ENCODE measurements at places on chromosomes 11 and 22.
A peak's percentile ranks its signal among the peaks of the same experiment; 100 is the strongest.

DNA sequence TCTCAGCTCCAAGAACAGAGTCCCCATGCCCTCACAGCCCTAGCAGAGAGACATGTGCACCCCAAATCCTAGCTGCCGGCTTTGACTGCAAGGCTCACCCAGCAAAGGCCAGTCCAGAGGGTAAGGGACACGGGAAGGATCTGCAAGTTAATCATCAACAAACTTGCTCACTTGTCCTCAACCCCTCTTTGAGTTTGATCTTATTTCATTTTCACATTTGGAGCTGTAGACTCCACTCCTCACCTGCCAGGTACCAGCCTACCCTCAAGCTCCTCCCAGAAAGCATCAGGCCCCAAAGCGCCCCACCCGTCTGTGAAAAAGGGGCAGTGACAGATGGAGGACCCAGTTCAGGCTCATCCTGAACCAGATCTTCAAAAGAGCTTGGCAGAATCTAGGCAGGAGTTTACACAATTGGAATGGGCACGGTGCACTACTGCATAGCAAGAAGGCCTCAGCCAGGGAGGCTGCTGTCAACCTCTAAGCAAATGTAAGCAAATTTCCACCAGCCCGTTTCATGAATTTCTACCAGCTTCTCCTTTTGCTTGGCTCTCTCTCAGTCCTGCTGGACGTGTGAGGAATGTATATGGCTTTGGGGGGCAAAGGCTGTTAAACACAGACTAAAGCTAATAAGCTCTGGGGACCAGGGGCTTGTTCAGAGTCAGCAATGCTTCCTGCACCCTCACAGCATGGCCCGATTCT is 5.5 kb downstream of the EHD1 start:
- H3K27me3 ChIP-seq, result no peaks in the 10 kb centered on the region
- H3K36me3 ChIP-seq, result peaks cover 11% of the 10 kb centered on the region
- H3K4me1 ChIP-seq, result peaks cover 55% of the 10 kb centered on the region
- no peak overlapping the region for H3K27ac ChIP-seq
- H3K4me3 ChIP-seq, result no peak overlapping the region

DNA sequence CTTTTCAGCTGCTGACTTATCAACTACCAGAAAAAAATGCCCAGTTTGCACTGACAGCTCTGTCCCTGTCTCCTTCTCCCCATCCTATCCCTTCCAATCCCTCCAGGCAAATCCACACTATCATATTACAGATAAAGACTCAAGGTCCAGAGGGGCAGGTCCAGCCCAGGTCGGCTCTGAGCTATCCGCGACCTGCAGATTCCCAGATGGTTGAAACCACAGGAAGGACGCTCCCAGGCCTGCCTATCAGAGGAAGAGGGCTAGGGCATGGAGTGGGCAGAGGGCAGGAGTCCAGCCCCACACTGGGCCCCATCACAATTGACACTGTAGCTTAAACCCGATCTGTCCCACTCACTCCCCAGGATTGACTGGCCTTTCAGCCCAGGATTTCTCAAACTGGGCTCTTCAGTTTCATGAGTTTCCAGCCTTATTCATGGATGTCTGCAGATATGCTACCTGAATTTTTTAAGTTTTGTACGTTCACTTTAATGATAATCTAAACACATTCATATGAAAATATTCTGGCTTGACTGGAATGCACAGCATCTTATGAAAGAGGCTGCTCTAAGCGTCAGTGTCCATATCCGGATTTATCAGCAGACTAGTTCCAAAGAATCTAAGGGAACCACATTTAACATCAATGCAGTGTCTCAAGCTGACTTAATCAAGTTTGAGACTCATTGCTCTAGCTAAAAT is 16.4 kb upstream of the FCHSD2 start:
- no peak overlapping the region for H3K4me3 ChIP-seq
- no peaks in the 10 kb centered on the region for H3K27me3 ChIP-seq
- H3K36me3 ChIP-seq, result no peaks in the 10 kb centered on the region

DNA sequence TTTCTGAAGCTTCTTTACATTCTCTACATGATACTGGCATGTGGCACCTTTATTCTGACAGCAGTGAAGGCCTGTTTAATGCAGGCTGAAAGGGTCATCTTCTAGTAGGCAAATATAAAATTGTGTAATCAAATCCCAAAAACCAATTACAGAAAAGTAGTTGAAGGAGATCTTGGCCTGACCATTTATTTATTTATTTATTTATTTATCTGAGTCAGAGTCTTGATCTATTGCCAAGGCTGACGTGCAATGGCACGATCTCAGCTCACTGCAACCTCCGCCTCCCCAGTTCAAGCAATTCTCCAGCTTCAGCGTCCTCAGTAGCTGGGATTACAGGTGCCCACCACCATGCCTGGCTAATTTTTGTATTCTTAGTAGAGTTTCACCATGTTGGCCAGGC is 22.7 kb upstream of the CECR2 start:
- H3K4me1 ChIP-seq, result no peaks in the 10 kb centered on the region
- peaks cover 4% of the 10 kb centered on the region for H3K27me3 ChIP-seq
- no peaks in the 10 kb centered on the region for H3K36me3 ChIP-seq

- H3K4me1 ChIP-seq, result no peaks in the 10 kb centered on the region
- H3K27me3 ChIP-seq, result no peaks in the 10 kb centered on the region
- DNase-seq, result no peak
- no peak overlapping the region for H3K27ac ChIP-seq
- H3K36me3 ChIP-seq, result no peaks in the 10 kb centered on the region
These were observed 726.1 kb downstream of the FAM181B start for GRCh38 chr11:82007521-82007920.

DNA sequence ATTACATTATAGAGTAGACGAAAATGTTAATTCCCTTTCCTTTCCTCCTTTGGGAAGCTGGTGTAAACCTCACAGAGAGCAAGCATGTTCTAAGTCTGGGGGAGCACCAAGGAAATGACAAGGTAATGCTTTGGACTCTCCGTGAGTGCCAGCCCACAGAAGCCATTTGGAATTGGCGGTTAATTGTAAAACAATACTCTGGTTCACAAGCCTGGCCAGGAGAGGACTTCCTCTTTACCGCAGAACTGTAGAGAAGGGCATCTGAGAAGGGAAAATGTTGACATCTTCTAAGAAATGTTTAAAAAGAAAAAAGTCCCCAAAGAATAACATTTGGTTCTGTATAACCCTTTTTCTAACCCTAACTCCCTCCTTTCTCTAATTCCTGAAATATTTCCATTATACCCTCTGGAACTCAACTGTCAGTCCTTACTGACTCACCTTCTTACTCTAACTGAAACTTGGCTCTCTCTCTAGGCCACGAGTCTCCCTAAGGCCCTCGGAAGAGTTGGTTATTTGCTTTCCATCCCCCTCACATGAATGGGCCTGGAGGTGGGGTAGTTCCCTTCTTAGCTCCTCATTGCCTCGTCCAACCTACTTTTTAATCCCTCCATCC is 379.8 kb downstream of the SOX6 start:
- no peaks in the 10 kb centered on the region for H3K4me1 ChIP-seq
- no peak for DNase-seq
- H3K27ac ChIP-seq, result no peak overlapping the region
- no peak overlapping the region for H3K4me3 ChIP-seq
- H3K27me3 ChIP-seq, result no peaks in the 10 kb centered on the region

DNA sequence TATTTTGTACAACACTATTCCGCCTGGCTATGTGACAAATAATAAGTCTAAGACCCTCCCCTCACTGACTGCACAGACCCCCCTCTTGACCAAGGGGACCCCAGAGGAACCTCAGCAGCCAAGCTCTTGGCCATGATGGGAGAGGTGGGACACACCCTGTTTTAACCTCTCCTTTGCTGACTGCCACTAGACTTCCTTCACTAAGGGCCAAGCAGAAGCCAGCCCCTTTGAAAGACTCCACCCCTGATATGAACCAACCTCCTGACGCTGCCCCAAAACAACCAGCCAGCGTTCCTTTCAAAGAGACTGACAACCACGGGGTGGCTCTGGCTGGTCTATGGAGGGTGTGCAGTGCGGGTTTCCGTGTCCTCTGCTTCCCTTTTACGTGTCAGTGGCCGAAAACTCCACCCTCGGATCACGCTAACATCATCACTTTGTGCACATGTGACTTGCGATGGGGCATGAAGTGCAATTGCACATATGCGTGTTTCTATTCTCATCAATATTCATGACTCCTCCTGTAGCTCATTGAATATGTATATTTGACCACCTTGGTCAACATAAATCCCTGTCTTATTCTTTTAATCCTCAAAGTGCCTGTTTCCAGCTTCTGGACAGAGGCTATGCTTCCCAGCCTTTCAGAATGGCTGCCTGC is 643.9 kb downstream of the TBC1D22A start:
- no peak overlapping the region for H3K27ac ChIP-seq
- no peak overlapping the region for H3K4me3 ChIP-seq
- no peaks in the 10 kb centered on the region for H3K27me3 ChIP-seq

DNA sequence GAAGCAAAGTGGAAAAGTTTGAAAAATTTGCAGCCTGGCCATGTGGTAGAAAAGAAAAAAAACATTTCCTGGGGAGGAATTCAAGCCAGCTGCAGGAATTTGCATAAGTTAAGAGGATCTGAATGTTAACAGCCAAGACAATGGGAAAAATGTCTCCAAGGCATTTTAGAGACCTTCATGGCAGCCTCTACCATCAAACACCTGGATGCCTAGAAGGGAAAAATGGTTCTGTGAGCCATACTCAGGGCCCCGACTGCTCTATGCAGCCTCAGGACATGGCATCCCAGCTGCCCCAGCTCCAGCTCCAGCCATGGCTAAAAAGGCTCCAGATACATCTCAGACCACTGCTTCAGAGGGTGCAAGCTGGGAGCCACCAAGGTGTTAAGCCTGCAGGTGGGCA is 149.1 kb upstream of the SOX6 start:
- DNase-seq, result no peak
- no peak overlapping the region for H3K27ac ChIP-seq
- H3K4me1 ChIP-seq, result no peaks in the 10 kb centered on the region
- H3K4me3 ChIP-seq, result no peak overlapping the region
- H3K36me3 ChIP-seq, result no peaks in the 10 kb centered on the region
- no peaks in the 10 kb centered on the region for H3K27me3 ChIP-seq

- no peak for DNase-seq
- H3K27ac ChIP-seq, result no peak overlapping the region
- H3K4me1 ChIP-seq, result no peaks in the 10 kb centered on the region
- H3K36me3 ChIP-seq, result no peaks in the 10 kb centered on the region
These were observed 115.8 kb upstream of the IGLL5 start for GRCh38 chr22:22771696-22772377.

DNA sequence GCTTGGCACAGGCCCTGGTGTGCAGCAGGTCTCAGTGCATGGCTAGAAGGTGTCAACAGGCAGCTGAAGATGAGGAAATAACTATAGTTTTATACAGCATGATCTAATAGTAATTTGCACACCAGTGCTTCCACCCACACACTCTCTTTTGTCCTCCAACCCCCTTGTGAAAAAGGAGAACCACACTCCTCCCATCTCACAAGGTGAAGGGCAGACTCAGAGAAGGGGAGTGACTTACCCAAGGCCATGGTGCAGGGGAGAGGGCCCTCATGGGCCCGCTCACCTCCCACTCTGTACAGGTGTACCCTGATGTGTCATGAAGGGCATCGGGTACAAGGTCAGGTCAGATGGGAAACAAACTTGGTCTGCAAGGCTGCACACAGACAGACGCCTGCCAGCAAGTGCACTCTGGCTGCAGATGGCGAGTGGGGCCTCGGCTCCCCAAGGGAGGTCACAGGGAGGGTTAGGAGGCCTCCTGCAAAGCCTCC is 53.4 kb downstream of the DGCR2 start:
- H3K27ac ChIP-seq, result no peak overlapping the region
- H3K4me3 ChIP-seq, result no peak overlapping the region
- H3K4me1 ChIP-seq, result no peaks in the 10 kb centered on the region
- H3K36me3 ChIP-seq, result peaks cover 33% of the 10 kb centered on the region

DNA sequence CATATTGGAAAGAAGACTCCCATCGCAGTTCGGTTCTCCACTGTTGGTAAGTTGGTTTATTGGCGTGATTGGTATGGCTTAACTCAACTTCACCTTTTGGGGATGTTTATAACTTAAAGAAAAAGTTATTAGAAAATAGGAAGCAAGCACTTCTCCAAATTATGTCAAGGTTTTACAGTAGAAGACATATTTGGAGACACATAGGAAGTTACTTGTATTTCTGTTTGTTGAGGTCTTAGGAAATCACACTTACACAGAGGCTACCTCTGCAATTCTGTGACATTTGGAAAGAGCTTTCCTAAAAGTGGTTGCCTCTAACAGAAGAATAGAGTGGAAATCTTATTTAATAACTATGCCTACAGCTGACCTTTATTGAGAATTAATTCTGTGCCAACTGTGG is 12.3 kb downstream of the CAT start:
- H3K27me3 ChIP-seq, result no peaks in the 10 kb centered on the region
- no peak for DNase-seq
- H3K4me3 ChIP-seq, result no peak overlapping the region
- no peaks in the 10 kb centered on the region for H3K4me1 ChIP-seq

GRCh38 chr22:18110954-18111758 is 547 bp downstream of the TUBA8 start:
- peaks cover 19% of the 10 kb centered on the region for H3K4me1 ChIP-seq
- DNase-seq, result peak; percentile 4
- no peaks in the 10 kb centered on the region for H3K27me3 ChIP-seq
- H3K4me3 ChIP-seq, result peak overlapping the region; percentile 67
